Left hindlimb (tissue), 1 donor: ENCODE measurements at places on chromosomes 7 and 10.

DNA sequence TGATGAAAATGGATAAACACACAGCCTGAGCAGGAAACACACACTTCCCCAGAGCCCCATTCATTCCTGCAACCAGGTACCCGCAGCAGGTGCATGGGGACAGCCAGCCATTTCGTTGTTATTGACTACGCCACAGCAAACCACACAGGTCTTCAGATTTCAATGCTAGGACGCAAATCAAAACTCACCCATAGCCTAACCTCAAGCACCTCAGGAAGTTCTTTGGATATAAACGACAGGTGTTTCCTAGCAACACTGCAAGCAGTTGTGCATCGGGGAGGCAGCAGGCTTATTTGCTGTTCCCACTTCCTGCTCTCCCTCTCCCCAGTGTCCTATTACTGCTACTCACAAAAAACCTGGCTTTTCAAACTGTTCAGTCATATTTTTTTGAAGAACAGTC is 176.5 kb upstream of the FRMD4A start:
- no peak for DNase-seq

GRCh38 chr7:155071121-155071651 is 1.1 kb downstream of the HTR5A start:
- DNase-seq = no peak

DNA sequence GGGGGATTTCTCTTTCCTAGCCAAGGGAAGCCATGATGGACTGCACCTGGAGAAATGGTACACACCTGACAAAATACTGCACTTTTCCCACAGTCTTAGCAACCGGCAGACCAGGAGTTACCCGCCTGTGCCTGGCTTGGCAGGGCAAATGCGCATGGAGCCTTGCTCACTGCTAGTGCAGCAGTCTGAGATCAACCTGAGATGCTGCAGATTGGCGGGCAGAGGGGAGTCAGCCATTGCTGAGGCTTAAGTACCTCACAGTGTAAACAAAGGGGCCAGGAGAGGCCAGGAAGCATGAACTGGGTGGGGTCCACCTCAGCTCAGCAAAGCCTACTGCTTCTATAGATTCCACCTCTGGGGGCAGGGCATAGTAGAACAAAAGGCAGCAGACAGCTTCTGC is 49.4 kb downstream of the OR13A1 start:
- no peak for DNase-seq

GRCh38 chr10:80144067-80144695 is 11.7 kb downstream of the PLAC9 start:
- DNase-seq = no peak

DNA sequence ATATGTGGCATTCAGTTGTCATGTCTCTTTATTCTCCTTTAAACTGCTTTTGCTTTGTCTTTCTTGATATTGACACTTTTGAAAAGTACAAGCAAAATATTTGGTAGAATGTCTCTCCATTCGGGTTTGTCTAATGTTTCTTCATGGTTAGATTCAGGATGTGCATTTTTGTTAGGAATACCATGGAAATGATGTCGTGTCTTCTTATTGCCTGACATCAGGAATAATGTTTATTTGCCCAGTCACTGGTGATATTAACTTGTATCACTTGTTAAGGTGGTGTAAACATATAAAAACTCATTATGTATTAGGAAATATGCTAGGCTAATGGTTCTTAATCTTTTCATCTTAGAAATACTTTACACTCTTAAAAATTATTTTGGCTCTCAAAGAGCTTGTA is 43.4 kb downstream of the CDK1 start:
- no peak for DNase-seq
